ENCODE measurements at places on chromosomes 7 and 10.

- no peak for DNase-seq
These were observed 128.0 kb downstream of the ZMIZ1 start for GRCh38 chr10:79196470-79197461.

- DNase-seq: no peak
These were observed 219.9 kb downstream of the SUGCT start for GRCh38 chr7:40354711-40355110.

GRCh38 chr10:72337039-72337629, 17.6 kb downstream of the DNAJB12 start:
- no peak for DNase-seq

- no peak for DNase-seq
These were observed 131.7 kb upstream of the CHST15 start for GRCh38 chr10:124225029-124225466.

GRCh38 chr7:130884437-130885417, 150.7 kb upstream of the KLF14 start:
- DNase-seq: no peak

DNA sequence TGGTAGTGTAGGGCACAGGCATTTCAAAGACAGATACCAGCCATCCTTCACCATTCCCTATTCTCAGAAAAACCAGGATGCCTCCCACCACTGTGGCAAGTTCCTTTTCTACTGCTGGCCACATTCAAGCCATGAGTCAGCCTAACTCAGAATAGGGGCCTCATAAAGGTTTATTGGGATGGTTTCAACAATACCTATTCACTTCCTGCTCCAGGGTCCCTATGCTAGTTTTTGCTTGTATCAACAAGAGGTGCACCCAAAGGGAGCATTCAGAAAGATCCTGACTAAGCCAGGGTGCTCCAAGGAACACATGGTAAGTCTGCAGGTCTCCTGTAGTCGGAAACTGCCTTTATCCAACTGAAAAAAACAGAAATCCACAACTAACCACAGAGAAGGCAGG, 76.9 kb upstream of the EGR2 start:
- no peak for DNase-seq

DNA sequence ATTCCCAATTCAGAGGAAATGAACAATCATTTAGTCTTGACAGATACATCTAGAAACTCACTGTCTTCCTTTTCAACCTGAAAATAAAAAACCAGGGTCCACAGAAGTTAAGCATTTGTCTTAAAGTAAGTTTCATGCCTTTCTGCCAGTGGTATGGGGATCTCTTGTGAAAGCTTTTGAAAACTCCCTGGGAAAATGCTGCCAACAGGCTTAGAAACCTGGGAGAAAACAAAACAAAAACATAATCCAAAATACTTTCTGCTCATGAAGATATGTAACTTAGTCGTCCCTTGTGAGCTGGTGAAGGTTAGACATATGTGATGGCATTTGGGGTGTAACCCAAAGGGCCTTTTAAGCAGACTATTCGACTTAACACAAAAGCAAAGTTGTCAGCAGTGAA, 66.4 kb upstream of the ZNF438 start:
- DNase-seq: no peak

DNA sequence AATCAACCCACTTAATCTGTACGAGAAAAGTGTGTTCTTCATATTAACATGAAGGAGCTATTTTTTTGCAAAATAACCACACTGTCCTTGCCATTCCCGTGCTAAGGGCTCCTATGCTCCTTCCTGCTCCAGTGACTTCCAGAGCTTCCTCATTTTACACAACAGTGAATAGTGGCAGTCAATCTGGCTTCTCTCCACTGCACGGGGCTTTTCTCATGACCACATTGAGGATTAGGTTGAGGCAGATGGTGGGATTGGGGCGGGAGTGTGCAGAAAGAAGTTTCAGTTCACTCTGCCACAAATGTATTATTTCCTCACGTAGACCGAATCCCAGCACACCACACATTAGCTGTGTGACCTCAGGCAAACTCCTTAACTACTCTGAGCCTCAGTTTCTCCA, 235.1 kb downstream of the ARHGAP12 start:
- no peak for DNase-seq

DNA sequence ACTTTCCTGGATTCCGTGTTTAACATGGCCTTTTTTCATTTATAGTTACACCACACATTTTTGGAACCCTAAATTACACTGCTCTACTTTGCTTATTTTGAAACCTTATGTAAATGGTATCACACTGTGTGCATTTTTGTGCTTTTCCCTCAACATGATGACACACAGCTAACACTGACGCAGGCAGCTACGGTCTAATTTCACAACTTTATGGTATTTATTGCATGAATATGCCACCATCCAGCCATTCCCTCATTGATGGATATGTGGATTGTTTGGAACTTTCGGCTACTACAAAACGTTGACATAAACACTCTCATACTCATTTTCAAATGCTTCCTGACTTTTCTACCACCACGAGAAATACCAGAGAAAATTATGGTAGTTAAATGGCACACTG, 6.9 kb downstream of the PAPOLB start:
- DNase-seq: no peak

DNA sequence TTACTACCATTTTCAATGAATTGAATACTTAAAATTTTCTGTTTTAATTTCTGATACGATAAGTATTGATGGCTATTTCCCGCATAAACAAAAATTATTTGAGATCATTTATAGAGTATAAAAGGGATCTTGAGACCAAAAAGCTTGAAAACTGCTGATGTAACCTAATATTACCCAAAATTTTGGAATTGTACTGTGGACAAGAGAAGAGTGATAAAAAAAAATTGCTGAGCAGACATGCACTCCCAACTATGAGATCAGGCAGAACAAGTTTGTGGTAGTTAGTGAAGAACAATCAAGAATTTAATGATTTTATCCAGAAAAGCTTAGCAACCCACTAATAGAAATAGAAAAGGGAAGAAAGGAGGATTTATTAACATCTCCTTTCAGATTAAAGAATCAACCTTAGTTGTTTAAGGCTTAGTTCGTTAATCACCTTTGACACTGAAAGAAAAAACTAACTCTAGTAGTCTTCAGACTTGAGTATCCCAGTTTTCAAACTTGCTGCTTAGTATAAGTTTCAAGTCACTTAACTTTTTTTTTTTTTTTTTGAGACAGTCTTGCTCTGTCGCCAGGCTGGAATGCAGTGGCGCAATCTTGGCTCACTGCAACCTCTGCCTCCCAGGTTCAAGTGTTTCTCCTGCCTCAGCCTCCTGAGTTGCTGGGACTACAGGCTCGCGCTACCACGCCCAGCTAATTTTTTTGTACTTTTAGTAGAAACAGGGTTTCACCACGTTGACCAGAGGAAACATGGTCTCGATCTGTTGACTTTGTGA, 50.6 kb upstream of the ZC3HAV1 start:
- DNase-seq: no peak

GRCh38 chr10:116766837-116767634, 24.7 kb upstream of the HSPA12A start:
- DNase-seq: no peak

DNA sequence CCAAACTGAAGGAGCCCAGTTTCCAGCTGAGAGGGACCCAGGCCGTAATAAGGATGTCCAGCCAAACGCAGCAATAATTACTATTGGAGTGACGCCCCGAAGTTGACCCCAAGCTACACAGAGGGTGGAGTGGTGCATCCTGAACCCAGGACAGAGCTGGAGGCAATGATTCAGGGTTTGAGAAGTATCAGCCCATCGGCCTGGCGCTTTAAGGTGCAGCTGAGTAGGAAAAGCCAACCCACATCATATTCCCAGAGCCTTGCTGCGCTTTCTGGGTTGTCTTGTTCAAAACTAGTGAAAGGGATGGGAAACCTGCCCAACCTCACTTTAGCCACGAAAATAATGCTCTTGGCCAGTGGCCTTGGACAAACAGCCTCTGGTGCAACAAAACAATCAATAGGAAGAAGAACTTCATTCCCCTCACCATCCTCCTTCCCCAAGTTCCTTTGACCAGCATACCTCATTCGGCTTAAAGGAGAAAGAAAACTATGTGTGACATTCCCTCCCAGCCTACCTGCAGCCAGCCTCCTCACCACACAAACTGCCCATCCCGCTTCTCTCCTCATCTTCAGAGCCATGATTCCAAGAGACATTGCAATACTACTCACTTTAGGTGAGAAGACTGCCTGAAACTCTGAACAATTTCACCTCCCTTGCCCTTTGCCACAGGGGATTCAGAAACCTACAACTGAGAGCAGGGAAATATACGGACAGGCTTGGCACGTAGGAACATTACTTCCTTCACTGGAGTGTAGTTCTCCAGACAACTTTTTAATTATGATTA, 217.2 kb upstream of the MKLN1 start:
- DNase-seq: no peak

GRCh38 chr10:111988646-111989045, 194.9 kb downstream of the GPAM start:
- no peak for DNase-seq

GRCh38 chr7:112898432-112899290, 108.5 kb upstream of the TMEM168 start:
- peak; percentile 54 for DNase-seq

DNA sequence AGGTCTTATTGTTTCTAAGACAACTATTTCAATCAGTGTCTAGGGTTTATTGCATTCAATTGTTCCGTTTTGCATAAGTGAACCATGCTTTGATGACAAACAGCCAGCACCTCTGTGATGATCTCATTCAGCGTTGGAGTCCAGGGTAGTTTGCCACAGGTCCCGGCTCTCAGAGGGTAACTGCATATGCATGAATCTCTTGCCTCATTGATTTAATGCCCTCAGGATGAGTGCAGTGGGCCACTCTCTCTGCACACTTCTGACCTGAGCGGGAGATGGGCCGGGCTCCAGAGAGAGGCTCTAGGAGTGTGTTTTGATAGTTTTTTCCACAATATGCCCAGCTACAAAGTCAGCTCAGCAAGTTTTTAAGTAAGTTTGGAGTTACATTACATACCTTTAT, 83.9 kb downstream of the HECW1 start:
- DNase-seq: no peak

DNA sequence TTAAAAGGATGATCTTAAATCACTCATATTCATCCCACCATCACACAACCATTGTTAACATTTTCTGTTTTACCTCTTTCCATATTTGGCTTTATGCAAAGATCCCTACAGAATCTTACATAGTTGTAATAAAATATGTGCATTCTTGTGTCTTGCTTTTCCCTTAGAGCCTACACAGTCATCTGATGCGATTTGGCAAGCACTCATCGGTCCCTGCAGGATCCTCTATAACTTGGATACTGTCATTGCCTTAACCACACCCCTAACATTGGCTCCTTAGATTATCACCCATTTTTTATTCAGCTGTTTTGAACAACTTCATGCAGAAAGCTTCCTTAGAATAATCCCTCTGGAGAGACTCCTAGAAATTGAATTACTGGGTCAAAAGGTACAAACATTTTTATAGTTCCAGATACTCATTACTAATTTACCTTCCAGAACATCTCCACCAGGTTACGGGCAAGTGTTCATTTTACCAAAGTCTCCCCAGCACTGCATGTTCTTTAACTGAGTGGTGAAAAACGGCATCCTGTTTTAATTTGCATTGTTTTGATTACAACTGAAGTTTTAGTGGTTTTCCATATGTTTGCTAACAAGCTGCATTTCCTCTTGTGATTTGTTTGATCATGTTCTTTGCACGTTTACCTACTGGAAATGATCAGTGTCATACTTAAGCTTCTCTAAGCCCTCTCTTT, 268.3 kb downstream of the GRID1 start:
- no peak for DNase-seq

DNA sequence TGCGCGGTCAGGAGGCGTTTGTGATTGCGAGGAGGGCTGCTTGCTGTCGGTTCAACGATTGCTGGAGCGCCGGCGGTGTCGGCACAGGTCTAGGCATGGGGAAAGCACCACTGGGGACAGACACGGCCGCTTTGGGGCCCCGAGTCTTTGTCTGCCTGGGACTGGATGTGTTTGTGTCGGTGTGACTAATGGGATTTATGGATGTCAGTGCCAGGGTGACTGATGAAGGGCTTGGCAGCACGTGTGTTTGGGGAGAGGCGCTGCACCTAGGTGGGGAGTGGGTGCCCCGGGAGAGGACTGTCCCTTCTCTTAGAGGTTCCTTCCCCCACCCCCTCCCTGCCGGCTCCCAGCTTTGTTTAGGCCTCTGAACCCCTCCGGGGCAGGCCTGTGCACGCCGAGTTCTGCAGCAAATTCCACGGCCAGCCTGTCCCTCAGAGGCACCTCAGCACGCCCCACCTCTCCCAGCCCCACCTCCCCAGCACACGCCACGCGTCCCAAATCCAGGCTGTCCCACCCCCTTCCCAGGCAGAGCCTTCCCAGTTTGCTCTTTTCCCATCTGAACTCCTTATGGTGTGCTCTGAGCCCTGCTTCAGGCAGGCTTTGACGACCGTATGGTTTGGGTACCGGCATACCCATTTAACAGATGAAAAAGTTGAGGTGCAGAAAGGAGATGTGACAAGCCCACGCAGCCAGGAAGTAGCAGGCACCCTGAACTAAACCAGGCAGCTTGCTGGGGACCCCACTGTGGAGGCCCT, 6.4 kb upstream of the TNRC18 start:
- DNase-seq: peak; percentile 79

DNA sequence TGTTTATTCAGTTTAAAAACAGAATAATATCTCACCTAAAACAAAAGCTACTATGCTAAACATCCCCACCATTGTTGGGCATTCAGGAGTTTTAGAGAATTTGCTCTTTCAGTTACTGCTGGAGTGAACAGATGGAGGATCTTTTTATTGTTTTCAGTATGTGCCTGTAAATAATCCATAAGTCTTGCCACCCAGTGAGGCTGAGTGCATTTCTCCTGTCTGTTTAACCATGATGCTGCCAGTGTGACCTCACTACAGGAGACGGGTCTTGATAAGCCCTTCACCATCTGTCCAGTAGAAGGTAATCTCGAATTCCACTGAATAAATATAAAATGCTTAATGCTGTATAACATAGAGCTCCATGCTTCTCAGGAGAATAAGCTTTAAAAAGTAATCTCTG, 430.9 kb downstream of the POM121L12 start:
- no peak for DNase-seq

DNA sequence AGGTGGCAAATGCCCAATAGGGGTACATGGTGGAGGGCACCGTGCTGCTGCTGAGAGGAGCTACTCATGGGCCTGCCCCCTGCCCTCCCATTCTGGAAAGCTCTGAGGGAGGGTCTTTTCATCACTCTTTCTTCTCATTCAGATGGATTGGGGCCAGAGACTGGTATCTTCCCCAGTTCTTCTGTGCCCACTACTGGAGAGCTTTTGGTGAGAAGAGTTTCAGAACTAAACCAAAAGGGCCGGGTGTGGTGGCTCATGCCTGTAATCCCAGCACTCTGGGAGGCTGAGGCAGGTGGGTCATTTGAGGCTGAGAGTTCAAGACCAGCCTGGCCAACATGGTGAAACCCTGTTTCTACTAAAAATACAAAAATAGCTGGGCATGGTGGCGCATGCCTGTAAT, 12.5 kb downstream of the ADRA2A start:
- DNase-seq: no peak
